ENCODE measurements at places on chromosomes 7 and 10. TPM values are rescaled to one million over a fixed set of nuclear protein-coding genes. Genes with fewer than 3 reads are reported as not detected.
A peak's percentile ranks its signal among the peaks of the same experiment; 100 is the strongest.

DNA sequence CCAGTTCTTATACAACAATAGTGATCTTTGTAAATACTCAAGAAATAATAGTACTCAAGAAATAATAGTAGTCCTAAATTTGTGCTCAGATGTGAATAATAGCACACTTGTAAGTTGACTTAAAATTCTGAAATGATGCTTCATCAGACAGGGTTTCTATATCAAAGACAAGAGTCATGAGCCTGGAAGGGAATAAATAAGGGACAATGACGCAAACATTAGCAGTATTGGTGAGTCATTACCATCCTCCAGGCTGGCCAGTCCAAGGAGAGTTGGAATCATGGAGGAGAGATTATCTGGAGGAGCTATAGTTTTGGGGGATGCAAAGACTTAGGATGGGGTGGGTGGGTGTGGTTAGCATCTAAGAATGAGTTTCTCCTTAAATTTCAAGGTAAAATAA is 6.1 kb upstream of the SH3PXD2A start:
- no peak for DNase-seq

DNA sequence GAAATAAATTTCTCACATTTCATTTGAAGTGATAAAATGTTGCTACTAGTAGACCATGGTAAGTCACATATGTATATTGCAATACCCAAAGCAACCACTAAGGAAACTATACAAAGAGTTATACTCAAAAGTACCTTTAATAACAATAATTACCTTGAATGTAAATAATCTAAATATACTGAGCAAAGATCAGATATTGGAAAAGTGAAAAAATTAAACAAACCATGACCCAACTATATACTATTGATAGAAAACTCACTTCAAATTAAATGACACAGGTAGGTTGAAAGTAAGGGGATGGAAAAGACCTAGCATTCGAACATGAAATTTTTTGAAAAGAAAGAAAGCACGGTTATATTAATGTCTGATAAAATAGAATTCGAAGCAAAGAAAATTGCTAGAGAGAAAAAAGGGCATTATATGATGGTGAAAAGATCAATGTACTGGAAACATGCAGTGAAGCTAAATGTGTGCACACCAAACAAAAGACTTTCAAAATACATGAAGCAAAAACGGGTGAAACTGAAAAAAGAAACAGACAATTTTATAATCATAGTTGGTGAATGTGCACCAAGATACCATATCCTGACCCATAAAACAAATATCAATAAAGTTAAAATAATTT is 29.1 kb downstream of the TFPI2 start:
- no peak for DNase-seq

CRHR2 gene
- total RNA-seq = not detected

GRCh38 chr10:60385399-60385738 is 4.3 kb downstream of the ANK3 start:
- DNase-seq = no peak

- no peak for DNase-seq
Measured at GRCh38 chr7:139808846-139809442, 20.1 kb upstream of the TBXAS1 start.

PNLIP gene
- not detected for total RNA-seq

DNA sequence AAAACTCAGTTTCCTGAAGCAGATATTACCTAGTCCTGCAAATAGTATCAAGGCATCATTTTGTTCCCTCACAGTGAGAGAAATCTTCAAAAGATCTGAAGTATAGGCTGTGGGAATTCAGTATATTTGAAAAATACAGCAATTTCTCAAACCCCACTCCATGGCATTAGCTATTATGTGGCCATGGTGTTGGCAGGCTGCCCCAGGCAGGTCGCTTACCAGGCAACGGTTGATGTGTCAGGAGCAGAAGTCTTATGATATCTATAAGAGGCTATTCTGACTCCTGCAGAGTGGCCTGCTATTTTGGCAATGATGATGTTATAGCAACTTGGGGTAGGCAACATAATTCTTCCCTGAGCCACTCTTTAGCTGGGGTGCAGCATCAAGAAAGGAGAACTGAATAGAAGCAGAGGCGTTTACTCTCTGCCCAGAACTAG is 187.9 kb downstream of the PLXDC2 start:
- DNase-seq = no peak

DNA sequence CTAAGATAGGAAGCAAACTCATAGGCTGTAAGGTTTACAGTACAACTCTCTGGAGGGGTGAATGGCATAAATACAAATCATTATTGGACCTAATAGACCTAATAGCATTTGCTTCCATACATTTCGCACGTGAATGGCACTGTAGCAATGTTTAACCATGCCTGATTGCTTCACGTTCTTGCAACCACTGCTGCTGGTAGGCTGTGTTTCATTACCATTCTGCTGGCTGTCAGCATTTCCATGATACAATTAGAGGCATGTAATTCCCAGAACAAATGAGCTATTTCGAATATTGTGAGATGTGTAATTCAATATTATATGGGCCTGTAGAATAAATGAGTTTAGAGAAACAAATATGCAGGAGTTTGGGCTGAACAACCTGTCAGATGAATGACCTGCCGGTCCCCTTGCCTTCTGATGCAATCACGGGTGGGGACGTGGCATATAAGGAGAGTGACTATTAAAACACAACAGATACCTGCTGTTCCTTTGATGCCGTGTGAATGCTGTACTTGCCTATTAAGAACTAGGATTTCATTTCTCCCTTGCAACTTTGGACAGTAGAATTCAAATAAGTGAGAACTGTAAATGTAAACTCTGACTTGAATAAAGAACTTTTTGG is 393.4 kb downstream of the ACTR3B start:
- no peak for DNase-seq

DNA sequence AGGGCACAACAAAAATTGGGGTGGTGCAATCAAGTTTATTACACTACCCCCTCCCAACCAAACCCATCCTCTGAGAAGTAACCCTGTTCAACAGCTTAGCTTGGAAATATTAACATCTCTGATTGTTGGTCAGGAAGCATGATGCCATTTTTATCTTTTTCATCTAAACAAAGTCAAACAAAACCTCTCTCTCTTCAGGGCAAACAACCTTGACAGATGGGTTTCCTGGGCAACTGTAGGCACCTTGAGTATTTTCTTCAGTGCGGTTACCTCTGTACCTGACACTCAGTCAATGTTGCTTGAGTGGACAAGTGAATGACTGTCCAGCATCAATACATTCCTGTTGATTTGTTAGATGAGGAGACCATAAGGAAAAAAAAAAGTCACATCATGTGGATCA is 183.6 kb downstream of the NRP1 start:
- DNase-seq = no peak

DNA sequence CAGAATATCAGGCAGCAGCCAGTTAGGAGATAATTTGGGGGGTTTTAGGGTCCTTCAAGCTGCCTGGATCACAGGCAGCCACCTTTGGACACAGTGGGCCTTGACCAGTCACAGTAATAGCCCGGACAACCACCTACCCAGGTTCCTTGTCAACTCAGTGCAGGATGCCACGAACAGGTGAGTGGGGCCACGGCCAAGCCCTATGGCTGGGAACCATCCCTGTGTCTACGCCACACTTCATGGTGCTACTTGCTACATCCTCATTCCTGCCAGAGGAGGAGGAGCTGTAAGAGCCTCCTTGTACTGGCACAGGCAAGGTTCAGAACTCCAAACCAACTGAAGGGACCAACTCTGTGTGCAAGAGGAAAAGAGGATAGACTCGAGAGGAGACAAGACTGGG is 19.9 kb downstream of the ITPRIP start:
- DNase-seq = no peak

GRCh38 chr10:126058104-126058503 is 161.7 kb downstream of the FANK1 start:
- no peak for DNase-seq

DNA sequence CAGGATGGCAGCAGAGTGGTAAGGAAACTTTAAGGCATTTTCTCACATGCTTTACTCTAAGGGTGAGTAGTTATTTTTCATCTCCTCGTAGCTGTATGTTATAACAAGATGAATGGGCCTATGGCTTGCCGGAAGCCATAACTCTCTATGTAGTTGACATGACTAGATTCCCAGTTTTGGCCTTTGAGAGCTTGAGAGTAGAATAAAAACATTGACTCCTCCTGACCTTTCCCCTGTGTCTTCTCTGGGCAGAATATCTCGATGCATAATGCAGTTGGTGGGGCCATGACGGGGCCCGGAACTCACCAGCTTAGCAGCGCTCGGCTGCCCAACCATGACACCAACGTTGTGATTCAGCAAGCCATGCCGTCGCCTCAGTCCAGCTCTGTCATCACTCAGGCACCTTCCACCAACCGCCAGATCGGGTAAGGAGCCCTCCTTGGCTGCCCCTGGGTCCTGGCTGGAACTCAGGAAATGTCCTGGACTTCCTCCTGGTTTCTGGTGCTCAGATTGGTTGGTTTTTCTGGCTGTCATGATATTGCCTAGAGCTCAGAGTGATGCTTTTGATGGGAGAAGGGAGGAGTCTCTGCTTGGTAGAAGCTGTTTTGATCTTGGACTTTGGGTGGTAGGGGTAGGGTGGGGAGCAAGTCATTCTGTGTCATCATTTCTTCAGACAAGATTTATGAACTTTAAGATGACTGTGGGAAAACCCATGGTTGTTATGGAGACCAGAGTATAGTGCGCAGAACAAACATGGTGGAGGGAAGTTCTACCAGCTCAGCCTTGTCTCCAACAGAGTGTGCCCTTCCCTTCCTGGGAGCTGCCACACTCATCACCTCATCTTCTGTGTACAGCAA is 158.0 kb downstream of the CREB5 start:
- no peak for DNase-seq

- no peak for DNase-seq
Measured at GRCh38 chr7:152664636-152665035, 11.3 kb downstream of the XRCC2 start.

DNA sequence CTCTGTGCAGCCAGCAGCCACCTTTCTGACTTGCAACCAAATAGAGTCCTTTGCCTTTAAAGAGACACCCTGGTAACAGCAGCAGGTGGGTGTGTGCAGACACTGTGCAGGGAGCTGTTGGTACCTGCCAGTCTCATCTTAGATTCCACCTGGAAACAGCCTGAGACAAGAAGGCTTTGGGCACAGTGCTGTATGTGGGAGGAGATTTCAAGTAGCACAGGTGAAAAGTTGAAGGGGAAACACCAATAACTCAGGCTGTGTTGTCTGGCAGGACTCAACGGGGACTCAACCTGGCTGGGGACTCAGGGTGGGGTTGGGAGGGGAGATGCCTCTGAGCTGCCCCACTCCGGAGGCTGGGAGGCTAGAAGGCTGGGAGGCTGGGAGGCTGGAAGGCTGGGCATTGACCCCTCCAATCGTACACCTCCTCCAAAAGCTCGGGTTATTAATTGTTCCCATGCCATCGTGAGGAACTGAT is 6.7 kb downstream of the CPXM2 start:
- no peak for DNase-seq

DNA sequence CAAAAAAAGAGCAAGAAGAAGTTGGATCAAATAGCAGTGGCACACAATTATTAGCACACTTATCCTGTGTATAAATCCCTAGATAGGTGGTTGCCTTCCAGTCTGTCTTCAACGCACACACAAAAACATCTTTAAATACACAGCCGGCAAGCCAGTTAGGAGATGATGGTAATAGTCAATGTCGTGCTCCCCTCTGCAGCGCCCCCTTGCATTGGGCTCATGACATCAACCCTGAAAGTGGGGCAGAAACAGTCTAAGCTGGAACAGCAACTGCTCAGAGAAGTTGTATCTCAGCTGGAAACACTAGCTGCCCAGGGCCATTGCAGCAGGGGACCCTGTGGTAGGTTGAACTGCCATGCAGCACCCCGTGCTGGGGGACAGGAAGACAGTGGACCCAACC is 179.5 kb upstream of the YAE1 start:
- DNase-seq = no peak

GRCh38 chr10:79380125-79380945 is 33.1 kb downstream of the PPIF start:
- DNase-seq = no peak

GRCh38 chr10:34641913-34642558 is 173.1 kb downstream of the PARD3 start:
- DNase-seq = no peak

- no peak for DNase-seq
Measured at GRCh38 chr7:40870108-40870507, 735.3 kb downstream of the SUGCT start.

DNA sequence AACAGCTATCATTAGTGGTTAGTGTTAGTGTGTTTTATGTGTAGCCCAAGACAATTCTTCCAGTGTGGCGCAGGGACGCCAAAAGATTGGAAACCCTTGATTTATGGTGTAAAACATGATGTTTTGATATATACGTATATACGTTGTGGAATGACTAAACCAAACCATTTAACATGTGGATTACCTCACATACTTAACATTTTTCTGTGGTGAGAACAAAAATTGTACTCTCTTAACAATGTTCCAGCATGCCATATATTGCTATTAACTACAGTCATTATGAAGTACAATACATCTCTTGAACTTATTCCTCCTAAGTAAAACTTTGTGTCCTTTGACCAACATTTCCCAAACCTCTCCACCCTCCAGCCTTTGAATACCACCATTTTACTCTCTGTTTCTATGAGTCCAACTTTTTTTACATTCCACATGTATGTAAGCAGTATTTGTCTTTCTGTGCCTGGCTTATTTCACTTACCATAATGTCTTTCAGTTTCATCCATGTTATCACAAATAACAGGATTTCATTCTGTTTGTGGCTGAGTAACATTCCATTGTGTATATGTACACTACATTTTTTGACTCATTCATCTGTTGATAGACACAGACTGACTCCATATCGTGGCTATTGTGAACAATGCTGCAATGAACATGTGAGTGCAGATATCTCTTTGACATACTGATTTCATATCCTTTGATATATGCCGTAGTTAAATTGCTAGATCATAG is 42.2 kb upstream of the MAGI2 start:
- no peak for DNase-seq

- no peak for DNase-seq
Measured at GRCh38 chr10:23005150-23005549, 77.3 kb downstream of the ARMC3 start.

- DNase-seq = peak; percentile 83
Measured at GRCh38 chr7:36686499-36686898, 37.8 kb downstream of the AOAH start.

- DNase-seq = no peak
Measured at GRCh38 chr7:118629898-118630438, 405.5 kb downstream of the ANKRD7 start.
